ENCODE measurements at places on chromosomes 13 and 19.

GRCh38 chr19:53826876-53827275, 2.8 kb upstream of the NLRP12 start:
- no peak for DNase-seq

DNA sequence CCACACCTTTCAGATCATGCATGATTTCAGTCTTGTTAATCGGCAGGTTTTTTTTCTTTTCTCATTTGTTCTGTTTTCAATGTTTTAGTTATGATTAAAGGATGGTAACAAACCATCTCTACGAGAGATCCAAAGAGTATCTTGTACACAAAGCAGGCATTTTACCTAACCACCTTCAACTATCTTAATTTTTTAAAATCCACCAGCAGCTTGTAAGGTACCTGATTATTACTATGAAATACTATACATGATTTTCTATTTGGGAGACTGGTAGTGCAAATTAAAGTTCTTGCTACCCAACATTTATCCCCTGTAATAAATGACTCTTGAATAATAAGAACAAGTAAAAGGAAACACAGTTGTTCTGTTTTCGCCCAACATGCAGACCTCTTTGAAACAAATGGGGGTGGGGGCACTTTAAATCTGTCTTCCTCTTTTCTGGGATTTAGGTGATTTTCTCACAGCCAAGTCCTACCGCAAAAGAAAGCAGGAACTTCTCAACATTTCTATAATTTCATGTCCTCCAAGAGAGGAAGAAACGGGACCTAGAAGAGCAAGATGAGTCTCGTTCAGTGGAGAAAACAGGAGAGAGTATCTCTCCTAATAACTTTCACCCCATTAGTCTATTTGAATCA, 3.6 kb downstream of the POU4F1 start:
- no peak for DNase-seq

- peak; percentile 50 for DNase-seq
These were observed 130.3 kb upstream of the LSM14A start for GRCh38 chr19:34041925-34042521.

GRCh38 chr19:23774106-23774505, 15.4 kb upstream of the ZNF681 start:
- DNase-seq = no peak

- no peak for DNase-seq
These were observed 112.4 kb downstream of the NUFIP1 start for GRCh38 chr13:44876782-44877324.

DNA sequence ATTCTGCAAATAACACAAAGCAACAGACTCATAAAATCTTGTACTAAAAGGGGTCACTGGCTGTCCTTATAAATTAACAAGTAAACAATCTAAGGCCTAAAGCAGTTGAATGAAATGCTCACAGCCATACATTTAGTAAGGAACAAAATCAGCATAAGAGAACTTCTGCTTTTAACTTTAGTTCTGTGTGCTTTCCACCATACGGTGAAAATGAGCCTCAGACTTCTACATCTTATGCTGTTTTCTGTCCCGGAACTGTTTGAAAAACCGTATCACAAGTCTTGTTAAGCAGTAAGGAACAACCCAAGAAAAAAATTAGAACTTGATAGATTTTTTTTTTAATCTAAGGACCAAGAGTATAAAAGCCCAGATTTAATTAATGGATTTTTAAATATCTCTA, 549.1 kb upstream of the MIR17HG start:
- DNase-seq = no peak

- DNase-seq = no peak
These were observed 100.9 kb downstream of the NDFIP2 start for GRCh38 chr13:79581870-79582315.

- no peak for DNase-seq
These were observed 39.3 kb upstream of the AKAP11 start for GRCh38 chr13:42232671-42233070.

DNA sequence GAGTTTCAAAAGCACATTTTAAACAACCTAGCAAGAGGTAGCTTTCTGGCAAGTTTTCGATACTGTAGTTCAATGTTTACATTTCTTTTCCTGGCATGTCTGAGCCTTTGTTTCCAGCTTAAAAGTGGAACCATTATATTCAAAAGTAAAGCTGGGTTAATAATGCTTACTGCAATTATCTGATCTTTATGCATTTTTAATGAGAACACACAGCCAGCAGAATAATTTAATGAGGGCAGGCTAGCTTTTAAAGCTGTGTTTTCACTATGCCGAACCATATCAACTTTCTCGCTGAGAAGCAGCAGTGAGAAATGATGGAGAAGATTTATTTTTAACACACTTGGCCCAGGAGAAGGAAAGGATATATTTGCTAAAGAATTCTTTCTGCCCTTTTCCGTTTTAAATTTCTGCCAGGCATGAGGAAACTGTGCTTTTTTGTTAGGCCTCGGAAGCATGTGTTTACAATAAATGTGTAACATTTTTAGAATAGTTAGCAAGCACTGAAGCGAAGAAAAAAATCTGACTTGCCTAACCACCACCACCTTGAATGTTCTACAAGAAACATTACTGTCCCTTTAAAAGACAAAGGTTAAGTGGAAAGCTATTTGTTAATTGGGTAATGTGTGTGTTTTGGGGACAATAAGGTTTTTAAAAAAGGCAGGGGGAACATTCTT, 1.0 kb downstream of the MBNL2 start:
- no peak for DNase-seq

DNA sequence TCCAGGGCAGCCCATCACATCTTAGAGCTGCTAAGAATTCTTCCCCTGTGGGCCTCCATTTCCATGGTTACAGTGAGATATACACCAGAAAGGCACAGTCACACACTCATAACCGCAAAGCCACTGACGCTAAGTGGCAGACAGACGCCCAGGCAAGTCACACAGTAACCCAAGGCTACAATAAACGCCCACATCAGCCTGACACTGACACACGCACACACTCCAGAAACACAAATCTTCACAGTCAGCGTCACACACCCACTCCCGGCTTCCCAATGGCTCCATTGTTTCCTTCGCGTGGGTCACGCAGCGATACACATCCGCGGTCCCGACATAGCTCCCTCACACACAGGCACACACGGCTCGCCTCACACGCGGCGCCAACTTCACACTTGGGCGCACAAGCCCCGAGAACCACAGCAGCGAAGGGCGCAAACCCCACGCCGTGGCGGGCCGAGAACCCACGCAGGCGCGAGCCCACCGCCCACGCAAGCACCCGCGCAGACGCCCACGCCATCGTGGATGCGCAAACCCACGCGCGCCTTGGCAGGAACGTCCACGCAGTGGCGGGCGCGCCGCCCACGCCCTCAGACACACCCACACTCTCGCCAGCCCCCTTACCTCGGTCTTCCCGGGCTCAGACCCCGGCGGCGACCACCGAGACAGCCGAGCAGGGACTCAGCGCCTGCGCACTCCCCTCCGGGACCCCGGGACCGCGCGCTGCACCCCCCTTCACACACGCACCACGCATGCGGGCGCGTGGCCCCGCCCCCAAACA, at the start of gene ZNF667:
TSS of gene ZNF667 (minus strand) at position 695 of the 778 bp plus-strand sequence. CDS start 14,975 bp downstream, outside the sequence.
- DNase-seq = peak; percentile 66

- DNase-seq = no peak
These were observed 1.3 kb upstream of the ARHGAP45 start for GRCh38 chr19:1065606-1066109.

DNA sequence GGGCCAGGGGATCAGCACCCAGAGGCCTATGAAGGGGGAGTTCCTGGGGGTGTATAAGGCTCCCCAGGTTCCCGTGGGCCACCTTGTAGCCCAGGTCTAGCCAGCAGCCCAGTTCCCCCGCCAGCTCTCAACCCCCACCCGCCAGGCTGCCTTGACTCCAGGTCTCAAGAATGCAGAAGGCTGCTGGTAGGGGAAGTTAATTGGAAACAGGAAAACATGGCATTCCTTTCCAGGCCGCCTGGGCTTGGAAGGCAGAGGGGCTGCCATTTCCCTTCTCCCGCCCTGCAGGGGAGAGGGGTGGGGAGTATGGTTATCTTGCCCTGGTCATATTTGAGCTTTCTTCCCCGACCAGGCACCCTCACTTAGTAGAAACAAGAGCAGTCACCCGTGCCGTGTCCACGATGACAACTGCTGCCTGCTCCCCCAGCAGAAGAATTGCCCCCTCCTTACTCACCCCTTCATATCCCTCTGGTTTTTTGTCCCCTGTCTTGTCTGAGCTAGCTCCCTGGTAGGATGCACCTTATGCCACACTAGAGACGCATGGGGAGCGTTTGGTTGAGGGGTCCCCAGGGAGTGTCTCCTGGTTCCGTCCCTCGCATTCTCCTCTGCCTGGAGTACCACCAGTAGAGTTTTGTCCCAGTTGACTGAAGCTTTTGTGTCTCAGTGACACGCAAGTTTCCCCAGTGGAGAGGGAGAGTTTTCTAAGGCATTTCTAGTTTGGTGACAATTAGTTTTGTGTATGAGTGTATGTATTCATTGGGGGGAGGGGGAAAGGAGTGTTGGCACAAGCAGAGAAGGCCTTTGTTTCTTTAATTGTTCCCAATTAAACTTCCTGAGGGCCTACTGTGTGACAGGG, 4.5 kb downstream of the BICRA start:
- no peak for DNase-seq

- DNase-seq = no peak
These were observed 2.2 kb downstream of the ANKRD10 start for GRCh38 chr13:110912651-110913051.

- no peak for DNase-seq
These were observed 69.5 kb downstream of the DACH1 start for GRCh38 chr13:71797517-71797916.

DNA sequence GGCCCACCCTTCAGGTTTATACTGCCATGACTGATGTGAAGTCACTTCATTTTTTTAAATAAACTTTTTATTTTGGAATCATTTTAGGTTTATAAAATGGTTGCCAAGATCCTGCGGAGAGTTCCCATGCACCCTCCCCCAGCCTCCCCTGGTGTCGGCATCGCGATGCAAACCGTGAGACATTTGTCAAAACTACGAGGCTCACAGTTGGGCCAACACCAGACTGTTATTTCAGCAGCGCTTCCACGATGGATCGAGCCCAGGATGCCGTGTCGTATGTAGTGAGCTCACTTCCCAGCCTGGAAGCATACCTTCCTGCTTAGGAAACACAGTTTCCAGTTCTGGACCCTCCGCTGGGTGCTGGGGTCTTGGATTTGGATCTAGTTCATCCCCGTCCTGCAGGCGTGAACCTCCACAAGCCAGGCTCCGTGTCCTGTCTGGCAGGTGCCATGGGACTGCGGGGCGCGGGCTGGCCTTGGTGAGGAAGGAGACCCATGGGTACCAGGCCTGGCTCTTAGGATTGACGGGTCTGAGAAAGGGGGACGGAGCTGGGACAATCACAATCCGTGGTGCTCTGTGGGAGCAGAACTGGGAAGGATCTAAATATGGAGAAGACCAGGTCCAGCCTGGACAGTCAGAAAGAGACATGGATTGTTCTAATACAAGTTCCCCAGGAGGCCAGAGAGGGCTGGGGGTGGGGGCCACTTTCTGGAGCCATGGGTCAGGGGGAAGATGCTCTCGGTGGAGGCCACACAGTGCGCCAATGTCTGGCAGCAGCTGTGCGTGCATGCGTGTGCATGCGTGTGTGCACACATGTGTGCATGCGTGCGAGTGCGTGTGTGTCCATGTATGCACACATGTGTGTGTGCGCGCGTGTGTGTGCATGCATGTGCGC, 2.4 kb upstream of the SBK2 start:
- DNase-seq = no peak

DNA sequence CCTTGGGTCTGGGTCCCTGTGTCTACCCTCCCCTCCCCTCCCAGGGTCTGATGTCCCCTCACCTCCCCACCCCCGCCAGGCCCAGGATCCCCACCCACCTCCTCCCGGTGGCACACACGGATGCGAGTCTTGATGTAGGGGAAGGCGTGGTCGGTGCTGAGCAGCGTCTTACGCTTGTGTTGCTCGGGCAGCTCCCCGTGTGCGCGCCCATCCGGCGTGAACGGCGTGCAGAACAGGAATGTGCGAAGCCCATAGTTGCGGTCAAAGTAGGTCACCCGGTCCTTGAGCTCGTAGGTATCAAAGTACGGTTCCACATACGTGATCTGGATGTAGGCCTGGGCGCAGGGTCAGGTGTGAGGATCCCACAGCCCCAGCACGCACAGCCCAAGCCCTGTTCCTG, 4.4 kb upstream of the KANK2 start:
- no peak for DNase-seq

GRCh38 chr13:60501236-60501635, 104.2 kb downstream of the TDRD3 start:
- DNase-seq = no peak

DNA sequence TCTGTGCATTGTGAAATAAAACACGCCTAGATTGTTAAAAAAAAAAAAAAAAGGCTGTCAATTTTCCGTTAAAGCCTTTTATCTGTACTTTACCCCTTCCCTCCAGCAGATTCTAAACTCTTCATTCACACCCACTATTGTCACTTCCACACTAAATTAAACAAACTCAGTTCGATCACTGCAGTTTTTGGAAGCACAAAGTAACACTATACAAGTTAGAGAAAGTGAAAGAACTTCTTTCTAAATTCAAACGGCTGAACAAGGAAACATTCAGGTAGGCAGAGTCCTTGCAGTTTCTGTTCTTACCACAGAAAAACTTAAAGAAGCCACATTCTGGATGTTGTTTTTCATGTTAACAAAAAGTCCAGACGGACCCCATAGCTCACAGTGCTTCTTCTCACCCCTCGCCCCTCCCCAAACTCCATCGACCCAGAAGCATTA, 27.5 kb upstream of the UBE2L5 start:
- DNase-seq = no peak

GRCh38 chr13:40983725-40984667, 35.1 kb downstream of the ELF1 start:
- DNase-seq = no peak

DNA sequence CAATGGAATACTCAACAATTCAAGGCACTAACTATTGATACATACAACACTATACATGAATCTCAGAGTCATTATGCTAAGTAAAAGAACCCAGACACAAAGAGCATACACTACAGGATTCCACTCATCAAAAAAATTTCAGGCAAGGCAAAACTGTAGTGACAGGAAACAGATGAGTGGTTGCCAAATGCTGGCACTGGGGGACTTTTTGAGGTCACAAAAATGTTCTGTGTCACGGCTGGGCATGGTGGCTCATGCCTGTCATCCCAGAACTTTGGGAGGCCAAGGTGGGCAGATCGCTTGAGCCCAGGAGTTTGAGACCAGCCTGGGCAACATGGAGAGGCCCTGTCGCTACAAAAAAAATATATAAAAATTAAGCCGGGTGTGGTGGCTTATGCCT, 129.4 kb downstream of the KL start:
- DNase-seq = no peak

DNA sequence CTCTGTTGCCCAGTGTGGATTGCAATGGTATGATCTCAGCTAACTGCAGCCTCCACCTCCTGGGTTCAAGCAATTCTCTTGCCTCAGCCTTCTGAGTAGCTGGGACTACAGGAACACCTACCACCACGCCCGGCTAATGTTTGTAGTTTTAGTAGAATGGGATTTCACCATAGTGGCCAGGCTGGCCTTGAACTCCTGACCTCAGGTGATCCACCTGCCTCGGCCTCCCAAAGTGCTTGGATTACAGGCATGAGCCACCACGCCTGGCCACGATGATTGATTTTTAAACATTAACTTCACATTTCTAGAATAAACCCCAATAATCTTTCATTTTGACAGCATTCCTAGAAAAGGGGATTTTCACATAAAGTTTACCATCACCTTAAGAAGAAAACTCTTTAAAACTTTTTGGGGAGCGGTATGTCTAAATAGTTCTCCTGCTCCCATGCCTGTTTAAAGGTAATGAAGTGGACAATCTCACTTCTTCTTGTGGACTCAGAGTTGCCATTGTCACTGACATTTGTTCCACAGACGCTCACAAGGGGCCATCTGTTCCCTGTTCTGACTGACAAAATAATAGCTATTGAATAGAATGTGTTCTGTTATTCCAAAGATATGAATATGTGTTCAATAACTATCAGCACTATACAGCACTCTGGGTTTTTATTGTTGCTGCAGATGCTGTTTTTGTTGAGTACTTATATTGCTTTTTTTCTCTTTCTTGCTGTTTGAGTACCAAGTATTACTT, 66.1 kb upstream of the C1QTNF9B start:
- DNase-seq = no peak
